ENCODE measurements at places on chromosomes 6 and 20.

- DNase-seq = no peak
Observed at GRCh38 chr6:3664625-3665041, 86.9 kb downstream of the PXDC1 start.

DNA sequence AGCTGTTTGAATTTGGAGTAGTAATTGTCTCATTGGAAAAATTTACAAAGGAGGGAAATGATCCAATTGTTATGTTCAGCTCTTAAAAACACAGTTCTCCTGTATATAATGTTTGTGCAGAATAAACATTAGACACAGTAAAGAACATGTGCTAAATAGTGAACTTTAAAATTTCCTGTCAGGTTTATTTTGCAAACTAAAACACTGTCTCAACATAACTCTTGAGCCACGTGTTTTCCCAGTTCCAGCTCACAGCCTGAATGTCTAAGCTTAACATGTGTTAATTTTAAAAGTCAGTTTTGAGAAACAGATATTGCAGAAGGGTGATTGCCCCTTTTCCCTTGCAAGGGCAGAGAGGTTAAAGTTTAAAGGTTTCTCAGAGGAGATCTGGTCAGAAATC, 20.6 kb downstream of the EPHA7 start:
- DNase-seq = no peak

GRCh38 chr6:144597511-144597910, 312.4 kb downstream of the UTRN start:
- DNase-seq = no peak

- DNase-seq = no peak
Observed at GRCh38 chr6:65410309-65410708, 296.7 kb downstream of the EYS start.

GRCh38 chr20:39835130-39835842, 853.8 kb downstream of the MAFB start:
- DNase-seq = no peak

- DNase-seq = no peak
Observed at GRCh38 chr6:25165177-25165576, 114.0 kb upstream of the CARMIL1 start.

DNA sequence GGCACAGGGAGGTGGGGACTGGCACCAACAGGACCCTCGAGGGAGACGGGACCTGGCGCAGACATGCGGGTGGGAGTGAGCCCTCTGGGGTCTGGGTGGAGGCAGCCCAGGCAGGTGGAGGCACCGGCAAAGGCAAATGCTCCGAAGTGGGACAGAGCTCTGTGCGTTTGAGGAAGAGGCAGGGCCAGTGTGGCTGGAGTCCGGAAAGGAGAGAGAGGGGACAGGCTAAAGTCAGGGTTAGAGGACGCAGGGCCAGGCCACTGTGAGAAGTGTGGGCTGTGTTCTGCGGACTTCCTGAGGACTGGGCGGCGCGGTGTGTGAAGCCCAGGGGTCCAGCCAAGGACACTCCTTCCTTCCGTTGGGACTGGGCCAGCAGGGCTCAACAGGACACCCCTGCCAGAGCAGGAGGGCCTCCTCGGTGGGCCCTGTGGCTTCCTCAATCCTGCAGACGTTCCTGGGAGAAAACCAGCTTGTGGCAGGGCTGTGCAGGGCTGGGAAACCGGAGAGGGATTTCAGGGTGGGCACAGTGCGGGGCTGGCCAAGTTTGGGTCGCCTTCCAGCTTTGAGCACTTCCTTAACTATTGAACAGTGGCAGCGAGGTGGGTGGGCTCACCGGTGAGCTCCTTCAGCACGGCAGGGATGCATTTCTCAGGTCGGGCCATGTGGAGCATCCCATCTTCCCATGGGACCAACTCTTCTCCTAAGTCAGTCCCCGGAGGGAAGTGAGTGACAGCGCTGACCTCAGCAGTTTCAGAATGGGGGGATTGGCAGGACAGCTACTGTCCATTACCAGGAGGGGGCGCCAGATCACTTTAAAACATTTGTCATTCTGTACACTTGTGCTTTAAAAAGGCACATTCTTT, 22.5 kb downstream of the MOCS3 start:
- DNase-seq = peak; percentile 47

DNA sequence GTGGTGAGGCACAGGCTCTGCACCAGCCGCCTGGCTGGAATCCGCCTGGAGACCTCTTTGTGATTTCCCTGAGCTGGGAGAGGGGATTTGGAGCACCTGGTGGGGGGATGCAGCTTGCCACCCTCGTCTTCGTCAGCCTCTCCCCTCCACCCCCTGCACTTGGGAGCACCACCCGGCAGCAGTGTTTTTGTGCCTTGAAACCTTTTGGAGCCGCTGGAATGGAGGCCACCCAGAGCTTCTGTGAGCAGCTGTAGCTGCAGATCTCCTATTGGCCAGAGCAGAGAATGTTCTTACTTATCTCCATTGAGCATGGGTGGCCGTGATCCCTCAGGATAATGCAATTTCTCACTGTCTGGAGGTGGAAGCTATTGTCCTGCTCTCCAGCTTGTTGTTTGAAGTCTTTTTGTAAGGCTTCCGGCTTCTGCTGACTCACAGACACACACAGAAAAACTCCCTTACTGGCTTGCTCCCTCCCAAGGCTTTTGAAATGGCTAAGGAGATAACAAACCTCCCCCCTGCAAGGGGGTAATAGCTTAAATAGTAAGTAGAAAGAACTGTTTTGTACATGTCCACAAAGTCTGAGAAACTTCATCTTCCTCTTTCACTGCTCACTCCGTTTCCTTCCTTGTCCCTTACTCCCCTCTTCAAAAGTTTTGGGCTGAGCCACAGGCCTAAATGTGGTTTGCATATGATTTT, 271.2 kb downstream of the PRL start:
- no peak for DNase-seq

DNA sequence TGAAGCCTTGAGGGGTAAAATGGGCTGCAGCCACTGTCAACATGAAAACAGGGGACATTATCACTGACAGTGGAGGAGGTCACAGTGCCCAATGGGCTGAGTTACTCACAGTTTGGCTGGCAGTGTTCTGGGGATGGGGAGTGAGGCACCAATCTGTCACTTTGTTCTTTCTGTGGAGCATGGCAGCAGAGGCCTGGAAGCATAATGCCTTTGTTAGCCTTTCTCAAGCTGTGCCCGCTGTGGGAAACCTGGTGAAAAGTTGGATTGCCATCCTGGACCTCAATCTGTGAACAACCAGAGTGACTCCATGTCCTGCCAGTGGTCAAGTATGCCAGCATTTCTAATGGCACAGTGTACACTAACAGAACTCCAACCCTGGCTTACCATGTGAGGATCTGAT, 143.6 kb downstream of the OR2B2 start:
- DNase-seq = no peak

GRCh38 chr6:111441678-111442243, 41.3 kb downstream of the REV3L start:
- DNase-seq = no peak

DNA sequence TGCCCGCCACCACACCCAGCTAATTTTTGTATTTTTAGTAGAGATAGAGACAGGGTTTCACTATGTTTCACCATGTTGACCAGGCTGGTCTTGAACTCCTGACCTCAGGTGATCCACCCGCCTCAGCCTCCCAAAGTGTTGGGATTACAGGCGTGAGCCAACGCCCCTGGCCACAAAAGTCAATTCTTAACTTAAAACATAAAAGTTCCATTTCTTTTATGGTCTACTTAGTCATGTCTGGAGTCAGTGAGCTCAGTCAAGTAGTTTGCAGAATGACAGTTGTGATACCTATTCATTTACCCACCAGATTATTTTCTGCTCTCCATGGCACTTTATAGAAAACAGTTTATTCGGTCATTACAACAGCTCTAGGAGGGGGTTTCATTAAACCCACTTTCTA, 103.1 kb upstream of the ESR1 start:
- DNase-seq = no peak

DNA sequence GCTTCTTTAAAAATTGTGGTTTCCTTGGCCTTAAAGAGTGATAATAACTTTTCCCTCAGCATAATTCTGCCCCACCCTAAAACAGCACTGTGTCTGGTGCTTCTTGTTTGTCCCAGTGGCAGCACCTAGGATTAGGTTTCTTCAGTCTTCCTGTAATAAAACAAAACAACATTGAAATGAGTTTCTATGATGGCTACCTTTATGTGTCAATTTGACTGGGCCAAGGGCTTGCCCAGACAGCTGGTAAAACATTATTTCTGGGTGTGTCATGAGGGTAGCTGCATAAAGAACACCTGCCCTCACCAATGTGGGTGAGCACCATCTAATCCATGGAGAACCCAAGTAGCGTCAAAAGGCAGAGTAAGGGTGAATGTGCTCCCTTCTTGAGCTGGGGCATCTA, 117.8 kb downstream of the QRSL1 start:
- no peak for DNase-seq

GRCh38 chr6:37244430-37245310, 12.9 kb upstream of the TBC1D22B start:
- DNase-seq = peak; percentile 93

DNA sequence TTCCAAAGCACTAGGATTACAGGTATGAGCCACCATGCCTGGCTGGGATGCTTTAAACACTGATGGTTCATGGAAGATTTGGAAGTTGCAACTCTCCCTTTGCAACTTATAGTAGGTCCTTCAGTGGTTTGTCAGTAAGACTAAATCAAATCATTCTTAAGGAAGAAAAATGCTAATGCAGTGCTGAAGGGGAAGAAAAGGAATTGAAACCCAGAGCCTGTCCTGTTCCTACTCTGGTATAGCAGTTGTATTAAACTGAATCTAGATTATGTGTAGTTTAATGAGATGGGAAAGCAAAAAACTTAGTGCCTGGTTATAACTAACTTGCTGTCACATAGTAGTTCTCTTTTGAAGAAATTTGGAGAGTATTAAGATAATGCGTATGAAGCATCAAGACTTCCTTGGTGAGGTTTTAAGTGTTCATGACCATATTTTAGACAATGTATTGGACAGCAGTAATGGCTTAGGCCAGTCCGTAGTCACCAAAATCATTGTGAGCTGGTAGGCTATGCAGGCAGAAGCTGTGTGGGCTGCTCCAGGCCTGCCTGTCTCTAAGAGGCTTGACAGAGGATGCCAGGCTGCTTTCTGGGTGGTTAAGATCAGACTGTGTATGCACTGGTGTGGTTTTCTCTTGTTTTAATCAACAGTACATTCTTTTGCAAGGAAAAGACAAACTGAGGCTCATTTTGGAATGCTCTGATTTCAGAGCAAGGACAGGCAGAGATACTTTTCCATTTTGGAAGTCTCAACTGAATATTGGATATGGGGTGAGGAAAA, 14.0 kb downstream of the PAQR8 start:
- DNase-seq = no peak

GRCh38 chr6:131084982-131085381, 21.9 kb upstream of the EPB41L2 start:
- no peak for DNase-seq

DNA sequence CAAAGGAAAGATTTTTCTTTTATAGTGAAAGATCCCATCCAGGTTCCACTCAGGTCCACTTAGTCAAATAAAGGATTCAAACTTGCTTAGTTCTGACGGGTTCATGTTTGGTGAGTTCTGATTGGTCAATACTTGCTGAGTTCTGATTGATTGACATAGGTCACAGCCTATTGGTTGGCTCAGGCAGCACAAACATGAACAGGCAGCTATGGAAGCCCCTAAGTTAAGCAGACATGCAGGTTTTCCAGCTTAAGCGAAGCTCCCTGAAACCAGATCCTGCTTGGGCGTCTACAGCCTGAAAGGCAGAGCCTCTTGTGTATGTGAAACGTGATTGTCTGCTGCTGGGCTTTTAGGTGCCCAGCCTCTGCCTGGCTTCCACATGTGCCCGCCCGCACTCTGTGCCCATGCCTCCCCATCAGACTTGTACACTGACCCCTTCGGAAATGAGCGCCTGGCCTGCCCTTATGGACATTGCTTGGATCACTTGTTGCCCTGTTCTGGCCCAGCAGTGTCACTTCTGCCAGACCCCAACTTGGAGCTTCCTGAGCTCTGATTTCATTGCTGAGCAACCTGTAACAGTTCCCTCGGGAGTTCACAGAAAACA, 45.4 kb upstream of the ECI2 start:
- DNase-seq = no peak

DNA sequence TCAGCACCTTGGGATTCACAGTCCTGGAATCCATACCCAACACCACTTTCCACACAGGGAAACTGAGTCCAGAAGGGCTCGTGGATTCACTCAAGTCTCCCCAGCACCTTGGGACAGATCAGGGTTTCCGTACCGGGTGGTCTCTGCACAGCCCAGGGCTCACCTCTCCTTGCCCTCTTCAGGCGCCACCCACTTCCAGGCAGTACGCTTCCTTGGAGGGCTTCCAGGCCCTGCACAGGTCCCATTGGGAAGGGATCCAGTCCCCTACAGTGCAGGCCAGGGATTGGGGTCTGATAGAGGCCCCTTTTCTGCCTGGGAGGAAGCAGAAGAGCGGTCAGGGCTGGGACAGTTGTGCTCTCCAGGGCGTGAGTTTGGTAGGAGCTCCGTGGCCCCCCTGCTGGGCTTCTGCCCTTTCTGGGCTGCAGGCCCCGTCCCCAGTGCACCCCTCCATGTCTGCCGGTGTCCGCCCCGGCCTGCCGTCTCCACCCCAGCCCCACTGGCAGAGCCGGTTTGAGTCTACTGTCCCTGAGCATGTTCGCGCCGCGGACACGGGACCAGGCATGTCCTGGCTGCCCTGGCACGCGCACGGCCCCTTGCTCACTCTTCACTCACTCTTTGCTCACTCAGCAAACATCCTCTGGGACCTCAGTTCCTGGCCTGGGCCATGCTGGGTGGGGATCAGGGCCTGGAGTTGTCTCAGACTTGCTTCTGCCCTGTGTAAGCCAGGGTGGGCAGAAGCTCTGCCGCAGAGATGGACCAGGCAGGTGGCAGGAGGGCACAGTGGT, 12.6 kb downstream of the SRC start:
- DNase-seq = no peak

- DNase-seq = peak; percentile 47
Observed at GRCh38 chr6:36023996-36024795, at the start of gene SLC26A8. SLC26A8 (minus strand) TSS chr6:36024641; CDS start chr6:36019707, 4,934 bp downstream.

DNA sequence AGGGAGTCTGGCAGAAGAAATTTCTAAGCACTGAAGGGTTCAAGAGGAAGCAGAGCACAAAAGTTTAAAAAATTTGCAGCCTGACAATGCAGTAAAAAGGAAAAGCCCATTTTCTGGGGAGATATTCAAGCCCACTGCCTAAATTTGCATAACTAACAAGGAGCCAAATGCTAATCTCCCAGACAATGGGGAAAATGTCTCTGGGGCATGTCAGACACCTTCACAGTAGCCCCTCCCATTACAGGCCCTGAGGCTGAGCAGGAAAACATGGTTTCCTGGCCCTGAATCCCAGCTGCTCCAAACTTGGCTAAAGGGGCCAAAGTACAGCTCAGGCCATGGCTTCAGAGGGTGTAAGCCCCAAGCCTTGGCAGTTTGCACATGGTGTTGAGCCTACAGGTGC, 908.5 kb upstream of the MANEA start:
- DNase-seq = no peak

- peak; percentile 79 for DNase-seq
Observed at GRCh38 chr6:158358450-158359077, 46.3 kb downstream of the TULP4 start.

- DNase-seq = no peak
Observed at GRCh38 chr6:39170389-39170788, 55.4 kb upstream of the SAYSD1 start.

Measured in pancreas (tissue), 10 donors.